ENCODE measurements at places on chromosomes 3 and 15.
A peak's percentile ranks its signal among the peaks of the same experiment; 100 is the strongest.

- DNase-seq, result no peak
Measured at GRCh38 chr15:74194572-74195559, 7.7 kb downstream of the STRA6 start.

DNA sequence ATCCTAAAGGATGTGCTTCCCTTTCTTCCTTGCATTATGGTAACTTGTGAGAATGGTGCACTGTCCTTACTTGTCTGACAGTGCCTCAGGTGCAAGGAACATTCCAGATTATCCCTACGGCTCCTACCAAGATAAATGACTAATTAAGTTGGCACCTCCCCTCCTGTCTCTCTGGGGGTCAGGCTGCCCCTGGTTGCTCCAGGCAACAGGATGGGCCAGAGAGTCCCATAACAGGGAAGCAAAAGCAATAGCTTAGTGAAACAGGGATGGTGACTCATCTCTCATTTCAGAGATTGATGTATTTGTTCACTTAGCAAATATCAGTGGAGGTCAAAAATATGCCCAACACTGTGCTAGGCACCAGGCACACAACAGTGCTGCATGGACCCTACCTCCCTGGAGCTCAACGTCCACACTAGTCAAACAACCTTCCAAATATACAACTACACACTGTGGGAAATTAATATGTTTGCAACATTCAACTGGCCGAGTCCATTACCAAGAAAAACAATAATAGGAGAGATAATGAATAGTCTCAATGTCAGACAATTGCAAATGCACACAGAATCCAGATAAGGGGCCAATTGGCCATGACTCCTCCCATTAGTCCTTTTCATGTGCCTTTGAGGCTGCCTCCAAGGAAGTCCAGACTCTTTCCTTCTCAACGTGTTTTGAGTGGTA, 249.0 kb downstream of the TLE3 start:
- no peak for DNase-seq

- no peak for DNase-seq
Measured at GRCh38 chr15:38885471-38885952, 320.9 kb upstream of the RASGRP1 start.

DNA sequence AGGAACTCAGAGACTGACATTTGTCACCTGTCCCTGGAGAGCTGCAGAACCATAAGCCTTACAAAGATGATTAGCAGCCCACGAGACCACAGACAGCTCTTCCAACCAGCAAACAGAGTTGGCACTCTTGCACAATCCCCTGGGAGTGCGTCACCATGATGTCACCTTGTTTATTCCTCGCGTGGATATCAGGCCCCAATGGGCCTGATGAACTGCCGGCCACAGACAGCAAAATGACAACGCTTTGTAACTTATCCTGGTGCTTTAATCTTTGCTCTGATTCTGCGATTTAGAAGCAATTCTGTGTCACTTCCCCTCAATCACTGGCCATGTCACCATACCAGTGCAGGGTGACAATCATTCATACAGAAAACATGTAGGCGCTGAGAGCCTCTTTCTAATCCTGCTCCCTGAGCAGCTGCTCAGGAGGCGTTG, 89.2 kb downstream of the TAMM41 start:
- DNase-seq, result no peak

DNA sequence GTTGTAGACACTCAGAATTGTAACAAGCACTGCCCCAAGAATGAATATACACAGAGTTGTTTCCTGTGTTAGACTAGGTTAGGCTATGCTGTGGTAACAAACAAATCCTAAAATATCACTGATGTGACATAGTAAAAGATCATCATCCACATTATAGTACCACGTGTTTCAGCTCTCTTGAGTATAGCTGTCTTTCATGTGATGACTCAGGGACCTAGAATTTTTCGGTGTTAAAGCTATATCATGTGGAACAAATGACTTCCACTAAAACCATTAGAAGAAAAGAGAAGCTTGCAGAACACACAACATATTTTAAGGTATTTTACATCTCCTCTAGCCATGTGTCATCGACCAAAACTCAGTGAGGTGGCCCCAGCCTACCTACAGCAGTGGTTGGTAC, 307.9 kb upstream of the RBMS3 start:
- DNase-seq, result no peak

GRCh38 chr3:112388972-112389371, 56.0 kb downstream of the CD200 start:
- DNase-seq, result no peak

- no peak for DNase-seq
Measured at GRCh38 chr15:66138096-66138783, 115.3 kb downstream of the MEGF11 start.

DNA sequence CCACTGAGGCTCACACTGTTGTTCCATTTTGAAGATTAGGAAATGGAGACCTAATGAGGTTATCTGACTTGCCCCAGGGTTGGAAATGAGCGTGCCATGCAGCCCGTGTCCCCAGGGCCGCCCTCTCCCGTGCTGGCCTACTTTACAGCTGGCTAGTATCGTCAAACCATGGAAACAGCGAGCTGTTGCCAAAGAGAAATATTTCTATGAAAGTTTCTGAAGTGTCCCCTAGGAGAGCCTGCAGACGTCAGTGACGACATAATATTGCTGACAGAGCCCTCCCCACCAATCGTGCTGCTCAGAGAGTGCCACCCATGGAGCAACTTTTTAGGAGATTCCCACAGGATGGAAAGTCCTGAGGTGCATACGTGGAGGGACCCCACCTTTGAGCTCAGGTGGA, 11.2 kb upstream of the FAM174B start:
- DNase-seq, result peak; percentile 69

DNA sequence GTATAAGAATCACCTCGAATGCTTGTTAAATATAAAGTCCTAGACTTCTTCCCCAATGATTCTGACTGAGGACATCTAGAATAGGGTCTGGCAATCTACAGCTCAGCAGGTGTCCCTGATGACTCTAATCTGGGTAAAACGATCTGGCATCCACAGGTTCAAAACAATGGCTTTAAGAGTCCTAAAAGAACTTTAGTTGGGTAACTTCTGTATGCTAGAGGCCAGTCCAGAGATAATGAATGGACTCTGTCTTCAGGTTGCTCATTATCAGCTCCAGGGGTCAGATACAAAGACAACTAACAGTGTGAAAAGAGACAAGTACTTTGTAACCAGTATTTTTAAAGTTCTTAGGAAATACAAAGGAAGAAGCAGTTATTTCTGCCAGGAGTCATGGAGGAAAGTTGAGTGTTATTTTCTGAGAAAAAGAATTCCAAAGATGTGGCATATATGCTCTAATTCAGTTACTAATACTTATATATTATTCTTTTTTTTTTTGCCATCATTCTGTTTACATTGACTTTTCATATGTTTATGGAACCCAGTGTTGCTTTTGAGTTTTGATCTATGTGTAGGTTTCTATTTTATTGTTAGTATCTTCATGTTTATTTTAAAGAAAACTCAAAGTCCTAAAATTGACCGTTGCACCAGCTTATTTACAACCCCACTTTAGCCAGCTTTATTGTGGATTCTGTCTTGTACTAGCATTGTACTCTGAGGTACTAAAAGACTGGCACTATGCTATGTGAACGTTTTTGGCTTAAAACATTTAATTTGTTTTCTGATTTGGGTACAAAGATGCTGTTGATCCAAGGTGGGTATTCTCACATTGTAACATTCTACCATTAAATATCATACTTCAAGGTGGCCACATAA, 3.1 kb upstream of the GPR15 start:
- no peak for DNase-seq

- DNase-seq, result no peak
Measured at GRCh38 chr3:112500621-112501020, 1.3 kb upstream of the BTLA start.

- no peak for DNase-seq
Measured at GRCh38 chr15:74201710-74202420, 722 bp downstream of the STRA6 start.

DNA sequence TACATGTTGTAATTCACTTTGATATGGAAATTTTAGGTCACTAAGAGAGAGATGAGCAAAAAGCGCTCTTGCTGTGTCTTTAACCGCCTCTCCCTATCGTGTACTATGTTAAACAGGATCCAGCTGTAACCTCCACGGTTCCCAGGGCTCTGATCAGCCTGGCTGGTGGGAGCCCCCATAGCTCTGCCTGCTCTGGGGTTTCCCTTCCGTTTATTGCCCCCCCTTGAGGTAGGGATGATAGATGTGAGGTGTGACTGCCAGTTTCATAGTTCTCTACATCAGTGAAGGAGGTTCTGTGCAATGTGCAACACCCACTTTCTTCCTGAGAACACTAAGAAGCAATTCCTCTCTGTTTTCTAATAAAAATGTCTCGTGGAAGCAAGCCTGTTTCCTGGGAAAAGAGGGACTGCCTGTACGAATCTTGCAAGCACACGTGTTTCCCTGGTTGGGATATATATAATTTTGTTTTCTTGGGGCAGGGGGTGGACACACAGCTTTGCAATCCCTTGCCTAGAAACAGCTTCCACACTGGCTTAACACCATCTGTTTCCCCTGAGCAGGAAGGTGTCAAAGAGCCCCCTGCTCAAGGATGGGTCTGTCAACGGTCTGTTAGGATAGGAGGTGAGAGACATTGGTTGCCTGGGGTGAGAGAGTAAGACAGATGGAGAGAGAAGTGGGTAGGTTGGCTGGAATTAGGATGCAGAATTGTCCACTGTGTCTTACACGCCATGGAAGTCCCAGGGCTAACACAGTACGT, 23.8 kb downstream of the CORO2B start:
- no peak for DNase-seq

- DNase-seq, result no peak
Measured at GRCh38 chr3:152193673-152194267, 75.0 kb upstream of the MBNL1 start.

DNA sequence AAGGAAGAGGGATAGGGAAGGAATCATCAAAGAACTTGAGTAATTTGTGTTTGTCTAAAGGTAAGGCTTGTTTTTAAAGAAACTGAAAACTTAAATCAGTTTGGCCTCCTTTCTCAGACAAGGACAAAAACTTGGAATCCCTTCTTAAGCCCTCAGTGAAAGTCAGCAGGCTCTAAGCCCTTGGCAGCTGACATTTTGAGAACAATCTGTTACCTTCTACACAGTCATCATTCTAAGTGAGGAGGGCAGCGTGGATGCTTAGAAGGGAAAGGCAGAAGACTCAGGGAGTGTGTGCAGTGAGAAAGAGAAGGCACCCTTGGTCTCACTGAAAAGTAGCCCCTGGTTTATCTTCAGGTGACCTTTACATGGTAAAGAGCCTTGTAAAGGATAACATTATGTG, 10.8 kb downstream of the HSPBAP1 start:
- no peak for DNase-seq

- no peak for DNase-seq
Measured at GRCh38 chr3:136305879-136306278, 55.7 kb downstream of the PCCB start.

GRCh38 chr3:90253131-90253530, 1145.7 kb downstream of the EPHA3 start:
- no peak for DNase-seq

- DNase-seq, result no peak
Measured at GRCh38 chr3:174863488-174863887, 4.4 kb downstream of the NAALADL2 start.

DNA sequence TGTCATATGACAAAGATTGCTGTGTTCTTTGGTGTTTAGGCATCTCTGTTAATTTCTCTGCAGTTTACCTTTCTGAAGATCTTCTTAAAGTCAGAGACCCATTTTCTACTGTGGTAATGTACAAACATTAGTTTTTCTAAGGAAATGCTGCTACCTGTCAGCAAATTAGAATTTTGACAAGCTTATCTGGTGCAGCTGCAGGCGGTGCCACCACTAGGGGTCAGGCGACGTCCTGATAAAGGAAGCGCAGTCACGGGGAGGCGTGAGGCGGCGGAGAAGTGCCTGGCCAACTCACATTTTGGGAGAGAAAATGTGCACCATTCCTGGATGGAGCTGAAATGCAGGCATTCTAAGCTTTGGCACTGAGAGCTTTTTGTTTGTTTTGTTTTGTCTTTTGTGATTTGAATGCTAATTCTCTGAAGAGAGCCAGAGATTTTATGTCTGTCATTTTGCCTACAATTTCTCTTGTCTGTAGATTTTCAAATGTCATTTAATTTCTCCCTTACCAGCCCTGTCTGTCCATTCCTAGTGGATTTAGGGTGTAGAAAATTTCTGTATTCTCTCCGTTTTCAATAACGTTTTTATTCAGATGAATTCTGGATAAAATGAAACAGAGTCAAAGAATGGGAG, 24.9 kb upstream of the SIAH2 start:
- DNase-seq, result peak; percentile 86

DNA sequence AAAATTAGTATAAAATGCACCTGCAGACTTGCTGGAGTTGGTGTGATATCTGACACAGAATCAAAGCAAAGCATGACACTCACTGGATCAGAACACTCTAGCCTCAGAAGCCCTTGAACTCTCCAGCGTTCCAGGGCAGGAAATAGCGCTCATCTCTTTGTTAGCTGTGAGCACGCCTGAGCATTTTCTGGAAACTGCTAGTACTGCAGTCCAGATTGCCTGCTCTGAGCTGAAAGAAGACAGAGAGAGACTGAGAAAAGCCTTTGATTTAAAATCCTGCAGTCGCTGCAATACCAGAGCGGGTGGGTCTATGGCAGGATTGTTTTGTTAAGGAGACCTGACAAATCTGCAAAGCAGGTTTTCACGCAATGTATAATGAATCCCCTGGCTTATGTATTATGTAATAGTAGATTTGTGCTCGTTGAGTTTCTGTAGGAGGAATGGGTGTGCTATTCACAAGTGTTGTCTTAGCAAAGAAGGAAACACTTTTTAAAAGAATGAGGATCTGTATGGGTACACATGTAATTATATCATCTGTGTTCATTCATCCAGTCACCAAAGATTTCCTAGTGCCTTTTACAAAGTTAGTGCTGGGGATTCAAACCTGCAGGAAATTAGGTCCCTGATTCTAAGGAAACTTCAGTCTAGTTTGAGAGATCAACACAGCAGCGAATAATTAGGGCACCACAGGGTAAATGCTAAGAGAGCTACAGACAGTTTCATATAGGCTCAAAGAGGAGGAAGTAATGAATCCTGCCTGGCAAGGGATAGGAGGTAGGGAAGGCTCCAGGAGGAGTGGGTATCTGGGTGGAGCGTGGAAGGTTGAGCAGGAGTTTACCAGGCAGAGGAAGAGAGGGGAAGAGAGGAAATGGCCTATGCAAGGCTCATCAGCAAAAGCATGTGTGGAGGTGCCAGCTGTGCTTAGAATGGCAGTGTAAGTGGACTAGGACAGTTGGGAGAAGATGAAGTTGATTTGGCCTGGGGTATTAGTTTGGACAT, 26.1 kb upstream of the MGLL start:
- peak; percentile 34 for DNase-seq

Data from right hindlimb (tissue), 1 donor.